ENCODE measurements at places on chromosomes 2 and 18.

DNA sequence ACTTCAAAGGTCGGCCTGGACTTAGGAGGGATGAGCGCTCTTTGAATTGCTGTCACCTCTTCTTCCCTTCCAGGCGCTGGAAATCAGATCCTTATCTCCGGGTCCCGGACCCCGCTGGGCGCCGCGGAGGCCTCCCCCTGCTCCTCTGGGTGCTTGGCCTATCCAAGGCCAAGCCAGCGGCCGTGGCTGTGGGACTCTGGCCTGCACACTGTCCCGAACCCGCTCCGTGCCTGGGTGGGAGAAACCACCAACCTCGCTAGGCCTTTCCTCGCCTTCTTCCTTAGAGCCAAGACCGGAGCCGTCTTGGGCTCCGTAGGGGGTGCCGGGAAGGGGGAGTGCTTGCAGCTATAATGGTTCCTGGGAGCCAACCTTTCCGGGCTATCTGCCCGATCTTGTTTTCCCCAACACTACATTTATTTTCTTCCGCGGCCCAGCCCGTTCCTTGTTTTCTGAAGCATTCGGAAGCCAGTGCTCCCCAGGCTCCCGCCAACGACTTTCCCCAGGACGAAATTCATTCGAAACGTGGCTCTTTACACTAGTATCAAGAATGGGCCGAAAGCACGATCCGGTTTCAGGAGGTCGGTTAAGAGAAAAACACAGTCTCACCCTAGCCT lies 2.4 kb downstream of the OSR1 start:
- DNase-seq = no peak

DNA sequence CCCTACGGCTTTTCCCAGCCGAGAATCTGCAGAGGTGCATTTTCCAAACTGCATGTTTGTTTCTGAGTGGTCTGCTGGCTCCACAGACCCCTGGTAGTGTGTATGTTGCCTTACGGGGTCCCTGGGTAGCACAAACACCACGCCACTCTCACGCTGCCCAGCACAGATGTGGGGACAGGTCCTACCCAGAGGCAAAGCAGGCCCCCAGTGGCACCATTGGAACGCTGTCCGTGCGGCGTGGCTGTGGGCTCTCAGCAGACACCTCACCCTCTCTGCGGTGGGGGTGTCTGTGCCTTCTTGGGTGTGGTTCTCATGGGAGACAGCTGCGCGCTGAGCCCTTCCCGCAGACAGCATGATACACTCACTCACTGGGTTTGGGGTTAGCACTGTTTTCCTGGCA lies 137.4 kb downstream of the NFATC1 start:
- peak; percentile 40 for DNase-seq

DNA sequence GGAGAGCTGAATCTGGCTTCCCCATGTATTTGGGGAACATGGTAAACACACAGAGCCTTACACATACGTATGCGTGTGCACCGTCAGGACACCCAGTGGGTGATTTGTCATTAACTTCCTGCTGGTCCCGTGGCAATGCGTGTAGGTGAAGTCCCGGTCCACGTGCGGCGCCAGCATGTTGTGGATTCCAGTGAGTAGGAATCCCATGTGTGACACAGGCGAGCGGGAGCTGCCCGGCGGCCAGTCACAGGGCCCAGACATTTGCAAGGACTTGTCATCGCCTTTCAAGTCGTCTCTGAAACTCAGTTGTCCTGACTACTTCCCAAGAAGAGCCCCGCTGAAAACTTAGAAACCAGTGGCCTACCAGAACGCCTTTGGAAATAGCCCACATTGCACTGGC lies 102.0 kb downstream of the RNF144A start:
- no peak for DNase-seq

GRCh38 chr2:65199891-65200290 lies 27.7 kb upstream of the ACTR2 start:
- no peak for DNase-seq

DNA sequence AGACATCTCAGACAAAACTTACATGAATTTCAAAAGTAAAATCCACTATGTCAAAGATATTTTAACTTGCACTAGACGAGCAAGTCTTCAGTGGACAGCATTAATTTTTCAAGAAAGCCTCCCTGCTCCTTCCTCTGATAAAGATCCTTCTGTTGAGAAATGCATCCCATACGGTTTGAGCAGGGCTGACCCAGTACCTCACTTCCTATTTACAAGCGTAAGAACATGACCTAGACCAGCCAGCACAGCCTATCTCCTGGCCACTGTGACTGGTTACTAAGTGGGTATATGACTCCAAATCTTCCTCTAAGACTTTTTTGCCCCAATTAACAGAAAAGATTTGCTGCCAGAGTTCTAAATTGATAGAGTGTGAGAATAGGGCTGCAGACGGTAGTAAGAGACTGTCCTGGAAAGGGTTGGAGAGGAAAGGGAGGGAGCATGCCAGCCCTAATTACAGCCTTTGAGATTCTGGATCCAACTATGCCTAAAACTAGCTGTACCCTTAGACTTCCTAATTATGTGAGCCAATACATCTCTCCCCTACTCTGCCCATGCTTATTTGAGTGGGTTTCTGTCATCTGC lies 108.4 kb downstream of the PRELID3A start:
- no peak for DNase-seq

DNA sequence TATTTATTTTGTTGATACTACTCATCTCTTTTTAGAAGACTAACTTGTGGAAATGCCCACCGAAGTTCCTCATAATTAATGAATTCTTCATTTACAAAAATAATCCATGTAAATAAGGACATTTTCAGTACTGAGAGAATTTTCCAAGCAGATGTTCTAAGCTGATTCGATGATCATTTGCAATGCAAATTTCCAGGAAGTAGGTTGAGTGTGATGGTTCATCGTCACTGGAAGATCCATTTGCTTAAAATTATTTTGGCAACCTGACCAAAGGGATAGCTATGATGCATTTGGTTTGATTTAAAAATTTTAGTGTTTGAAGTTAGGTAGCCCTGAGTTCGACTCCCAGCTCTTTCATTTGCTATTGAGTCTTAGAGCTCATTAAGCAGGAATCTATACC lies 257.3 kb upstream of the RASGRP3 start:
- no peak for DNase-seq

GRCh38 chr2:215914054-215914776 lies 99.1 kb downstream of the MREG start:
- no peak for DNase-seq

GRCh38 chr18:5500158-5500939 lies 43.4 kb downstream of the EPB41L3 start:
- DNase-seq = no peak

- no peak for DNase-seq
These were observed 181.8 kb downstream of the DSC3 start for GRCh38 chr18:30860741-30861140.

- DNase-seq = no peak
These were observed 1185.2 kb upstream of the PIK3C3 start for GRCh38 chr18:40769786-40770185.

DNA sequence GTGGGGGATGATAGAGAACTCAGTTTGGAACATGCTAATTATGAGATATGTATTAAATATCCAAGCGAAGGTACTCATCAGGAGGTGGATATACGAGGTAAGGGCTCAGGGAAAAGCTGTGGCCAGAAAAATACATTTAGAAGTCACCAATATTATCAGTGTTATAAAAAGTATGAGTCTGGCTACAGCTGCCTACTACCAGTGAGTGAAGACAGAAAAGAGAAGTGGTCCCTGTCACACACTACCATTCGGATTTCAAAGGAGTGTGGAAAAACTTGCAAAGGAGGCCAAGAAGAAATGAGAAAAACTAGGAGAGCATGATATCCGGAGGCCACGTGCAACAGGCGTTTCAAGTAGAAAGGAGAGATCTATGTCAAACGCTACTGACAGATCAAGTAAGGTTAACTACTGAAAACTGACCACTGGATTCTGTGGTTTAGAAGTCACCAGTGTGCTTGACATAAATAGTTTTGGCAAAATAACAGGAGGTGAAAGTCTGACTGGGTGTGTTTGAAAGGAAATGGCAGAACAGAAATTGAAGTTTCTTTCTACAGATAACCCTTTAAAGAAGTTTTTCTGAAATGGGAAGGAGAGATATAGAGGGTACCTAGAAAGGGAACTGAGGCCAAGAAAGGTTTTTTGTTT lies 118.7 kb upstream of the DNMT3A start:
- no peak for DNase-seq

GRCh38 chr18:45349019-45349418 lies 266.3 kb upstream of the SLC14A2 start:
- no peak for DNase-seq

DNA sequence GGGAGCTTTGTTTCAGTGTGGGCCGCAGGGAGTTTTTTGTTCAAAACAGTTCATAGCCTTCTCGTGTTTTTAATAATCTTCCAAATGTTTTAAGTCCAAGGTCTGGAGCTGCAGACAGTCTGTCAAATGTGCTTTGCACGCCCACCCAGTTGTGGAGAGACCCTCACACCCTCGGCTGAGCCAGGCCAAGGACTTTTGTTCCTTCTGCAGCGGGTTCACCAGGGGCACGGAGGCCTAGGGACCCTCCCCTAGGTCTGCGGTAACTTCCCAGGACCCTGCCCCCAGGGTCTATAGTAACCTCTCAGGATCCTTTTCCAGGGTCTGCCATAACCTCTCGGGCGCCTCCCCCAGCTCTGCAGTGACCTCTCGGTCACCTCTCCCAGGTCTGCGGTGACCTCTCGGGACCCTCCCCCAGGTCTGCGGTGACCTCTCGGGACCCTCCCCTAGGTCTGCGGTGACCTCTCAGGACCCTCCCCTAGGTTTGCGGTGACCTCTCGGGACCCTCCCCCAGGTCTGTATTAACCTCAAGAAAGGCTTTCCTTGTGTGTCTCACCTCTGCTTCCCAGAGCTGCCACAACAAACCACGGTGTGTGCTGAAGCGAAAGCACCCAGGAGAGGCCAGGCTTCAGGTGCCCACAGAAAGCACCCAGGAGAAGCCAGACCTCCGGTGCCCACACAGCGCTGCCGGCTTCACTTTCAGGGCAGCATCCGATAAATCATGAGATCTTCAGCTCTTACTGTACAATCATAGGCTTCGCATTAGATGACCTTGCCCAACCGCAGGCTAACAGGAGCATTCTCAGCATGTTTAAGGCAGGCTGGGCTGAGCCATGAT lies 301.9 kb upstream of the SALL3 start:
- DNase-seq = no peak

DNA sequence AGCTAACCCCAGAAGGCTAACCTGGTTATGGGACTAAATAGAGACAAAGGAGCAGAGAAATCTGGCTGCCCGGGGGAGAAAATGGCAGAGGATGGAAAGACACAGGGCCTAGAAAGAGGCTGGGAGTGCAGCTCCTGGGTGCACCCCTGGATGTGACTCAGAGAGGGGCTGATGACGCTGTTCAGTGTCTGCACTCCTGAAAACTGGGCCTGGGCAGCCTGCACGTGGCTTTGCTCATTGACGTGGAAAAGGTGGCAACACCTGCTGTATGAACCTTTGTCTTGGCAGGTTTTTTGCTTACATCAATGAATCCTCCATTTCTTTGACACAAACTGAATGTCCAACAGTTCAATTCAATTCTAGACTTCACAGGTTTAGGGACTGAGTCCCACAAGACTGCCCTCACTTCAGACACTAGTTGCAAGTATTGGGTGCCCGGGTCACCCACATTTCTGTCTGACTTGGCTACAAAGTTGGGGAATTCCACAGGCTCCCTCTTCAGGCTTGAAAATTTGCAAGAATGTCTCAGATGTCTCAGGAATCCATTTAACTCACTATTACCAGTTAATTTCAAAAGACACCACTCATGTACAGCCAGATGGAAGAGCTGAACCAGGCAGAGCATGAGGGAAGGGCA lies 47.3 kb upstream of the PUM2 start:
- no peak for DNase-seq

- DNase-seq = no peak
These were observed 28.9 kb upstream of the ARMC9 start for GRCh38 chr2:231169488-231169887.

GRCh38 chr18:27778441-27778840 lies 398.5 kb downstream of the CDH2 start:
- no peak for DNase-seq

- DNase-seq = no peak
These were observed 408.7 kb upstream of the KCNH7 start for GRCh38 chr2:163247156-163247846.

- no peak for DNase-seq
These were observed 7.2 kb upstream of the ITGAV start for GRCh38 chr2:186582698-186583097.

DNA sequence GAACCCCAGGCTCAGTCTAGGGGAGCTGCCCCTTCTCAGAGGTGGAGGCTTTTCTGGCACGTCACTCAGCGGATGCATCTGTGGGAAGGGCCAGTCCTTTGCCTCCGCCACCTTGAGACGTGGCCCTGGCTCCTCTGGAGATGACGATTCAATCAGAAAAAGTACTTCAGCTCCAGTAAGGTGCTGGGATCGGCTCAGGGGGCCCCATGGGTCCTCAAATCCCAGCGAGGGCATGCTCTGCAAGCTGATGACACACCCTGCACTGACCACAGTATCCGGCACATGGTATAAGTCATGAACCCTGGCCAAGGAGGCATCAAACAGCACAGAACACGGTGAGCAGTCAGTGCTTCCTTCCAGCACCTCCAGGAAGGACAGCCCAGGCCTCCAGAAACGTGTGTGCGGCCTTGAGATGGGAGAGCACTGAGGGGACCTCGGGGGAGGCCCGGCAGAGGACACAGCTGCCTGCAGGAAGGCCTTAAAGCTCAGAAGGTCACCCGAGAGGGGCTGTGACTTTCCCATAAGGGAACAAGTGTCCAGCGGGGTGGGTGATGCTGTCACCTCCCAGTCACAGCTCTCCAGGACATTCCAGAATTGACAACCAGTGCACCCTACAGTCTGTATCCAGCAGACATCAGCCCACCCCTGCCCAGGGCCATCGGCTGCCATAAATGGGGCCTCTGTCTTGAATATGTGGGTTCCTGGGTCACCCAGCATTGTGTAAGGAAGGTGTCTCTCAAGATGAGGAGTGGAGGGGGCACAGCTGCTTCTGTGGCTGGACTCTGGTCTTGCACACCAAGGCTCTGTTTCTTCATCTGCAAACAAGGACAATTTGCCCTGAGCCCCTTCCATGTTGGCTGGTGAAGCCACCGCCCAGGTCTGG lies 205.8 kb downstream of the NDUFA10 start:
- DNase-seq = no peak

DNA sequence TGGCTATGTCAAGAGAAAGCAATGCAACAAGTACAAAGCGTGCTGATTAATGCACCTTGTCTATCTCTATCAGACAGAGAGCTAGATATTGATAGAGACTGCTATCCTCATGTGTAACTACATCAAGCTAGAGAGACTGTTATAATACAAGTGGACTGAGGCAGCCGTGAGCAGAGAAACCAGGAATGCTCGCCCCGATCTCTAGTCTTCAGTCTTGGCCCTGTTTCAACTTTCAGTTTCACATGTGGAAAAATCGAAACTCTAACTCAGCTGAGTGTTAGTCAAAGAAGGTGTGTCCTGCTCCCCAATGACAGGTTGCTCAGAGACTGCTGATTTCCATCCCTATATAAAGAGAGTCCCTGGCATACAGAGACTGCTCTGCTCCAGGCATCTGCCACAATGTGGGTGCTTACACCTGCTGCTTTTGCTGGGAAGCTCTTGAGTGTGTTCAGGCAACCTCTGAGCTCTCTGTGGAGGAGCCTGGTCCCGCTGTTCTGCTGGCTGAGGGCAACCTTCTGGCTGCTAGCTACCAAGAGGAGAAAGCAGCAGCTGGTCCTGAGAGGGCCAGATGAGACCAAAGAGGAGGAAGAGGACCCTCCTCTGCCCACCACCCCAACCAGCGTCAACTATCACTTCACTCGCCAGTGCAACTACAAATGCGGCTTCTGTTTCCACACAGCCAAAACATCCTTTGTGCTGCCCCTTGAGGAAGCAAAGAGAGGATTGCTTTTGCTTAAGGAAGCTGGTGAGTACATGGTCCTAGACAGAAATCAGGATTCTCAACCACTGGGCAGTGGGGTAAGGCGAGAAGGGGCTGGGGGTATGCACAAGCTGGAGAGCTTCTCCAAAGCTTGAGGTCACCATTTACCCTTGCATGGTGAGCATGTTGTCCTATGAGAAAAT lies at the start of gene RSAD2:
TSS of gene RSAD2 (plus strand) at position 376 of the 903 bp plus-strand sequence. CDS start at position 400, 24 bp downstream.
- DNase-seq = no peak
